ENCODE measurements at places on chromosomes 5 and 9. TPM values are rescaled to one million over a fixed set of nuclear protein-coding genes. Genes with fewer than 3 reads are reported as not detected.

SLC34A1 gene
- not detected for total RNA-seq

ADGRD2 gene
- total RNA-seq: not detected

DAB2IP gene
- total RNA-seq: not detected

CERCAM gene
- total RNA-seq: 1.3 TPM

PCSK5 gene
- total RNA-seq: 1.6 TPM

OR2V2 gene
- not detected for total RNA-seq

KCNV2 gene
- total RNA-seq: not detected

PCDHA4 gene
- not detected for total RNA-seq
